ENCODE measurements at places on chromosomes 4 and X. TPM values are rescaled to one million over a fixed set of nuclear protein-coding genes. Genes with fewer than 3 reads are reported as not detected.

Gene CSAG3
- 2.2 TPM for total RNA-seq

Gene CXCL3
- total RNA-seq: 1.8 TPM

Gene ZNF674
- total RNA-seq: 2.2 TPM

Gene SLC6A8
- 7.5 TPM for total RNA-seq

Gene PNMA5
- total RNA-seq: not detected

Gene FGFBP1
- total RNA-seq: 0.86 TPM

Gene MAP3K15
- total RNA-seq: 0.57 TPM

Gene GAGE1
- total RNA-seq: 91.5 TPM

Gene CDS1
- 1.6 TPM for total RNA-seq
